ENCODE measurements at places on chromosomes 4 and X. TPM values are rescaled to one million over a fixed set of nuclear protein-coding genes. Genes with fewer than 3 reads are reported as not detected.
A peak's percentile ranks its signal among the peaks of the same experiment; 100 is the strongest.

DNA sequence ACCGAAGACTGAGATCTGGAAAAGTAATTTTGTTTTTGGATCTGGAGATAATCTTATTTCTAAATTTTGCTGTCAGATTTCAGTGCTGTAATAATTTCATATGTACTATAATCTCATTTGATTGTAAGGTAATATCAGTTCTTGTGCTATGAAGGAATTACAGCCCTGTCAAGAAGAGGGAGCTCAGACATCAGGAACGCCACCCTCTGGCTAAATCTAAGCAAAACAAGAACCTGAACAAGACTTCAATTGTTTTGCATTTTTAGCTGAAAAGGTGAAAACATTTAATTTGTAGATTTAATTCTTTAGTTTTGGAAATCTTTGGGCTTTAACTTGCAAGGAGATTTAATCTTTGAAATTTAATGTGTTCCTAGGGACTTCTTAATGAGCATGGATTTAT lies 525.4 kb upstream of the HS3ST1 start:
- H3K27me3 ChIP-seq: no peaks in the 10 kb centered on the region
- no peak overlapping the region for H3K4me3 ChIP-seq
- no peaks in the 10 kb centered on the region for H3K4me1 ChIP-seq
- no peak overlapping the region for H3K27ac ChIP-seq
- DNase-seq: peak; percentile 7
- H3K36me3 ChIP-seq: no peaks in the 10 kb centered on the region

- no peaks in the 10 kb centered on the region for H3K27me3 ChIP-seq
- peaks cover 10% of the 10 kb centered on the region for H3K4me1 ChIP-seq
- H3K36me3 ChIP-seq: no peaks in the 10 kb centered on the region
- peak; percentile 20 for DNase-seq
- H3K27ac ChIP-seq: no peak overlapping the region
These were observed 8.2 kb upstream of the YIPF6 start for GRCh38 chrX:68490644-68491043.

GRCh38 chrX:15293451-15293850 lies 22.0 kb downstream of the ASB11 start:
- no peak overlapping the region for H3K27ac ChIP-seq
- H3K36me3 ChIP-seq: no peaks in the 10 kb centered on the region
- DNase-seq: no peak
- no peaks in the 10 kb centered on the region for H3K4me1 ChIP-seq

The OPN1LW gene
- not detected for polyA plus RNA-seq

The NIPAL1 gene
- 30.7 TPM for polyA plus RNA-seq
